LHCN-M2 (cell line): ENCODE measurements at places on chromosomes 7 and 10.

- DNase-seq = no peak
Observed at GRCh38 chr7:46600340-46600739, 679.3 kb upstream of the IGFBP3 start.

DNA sequence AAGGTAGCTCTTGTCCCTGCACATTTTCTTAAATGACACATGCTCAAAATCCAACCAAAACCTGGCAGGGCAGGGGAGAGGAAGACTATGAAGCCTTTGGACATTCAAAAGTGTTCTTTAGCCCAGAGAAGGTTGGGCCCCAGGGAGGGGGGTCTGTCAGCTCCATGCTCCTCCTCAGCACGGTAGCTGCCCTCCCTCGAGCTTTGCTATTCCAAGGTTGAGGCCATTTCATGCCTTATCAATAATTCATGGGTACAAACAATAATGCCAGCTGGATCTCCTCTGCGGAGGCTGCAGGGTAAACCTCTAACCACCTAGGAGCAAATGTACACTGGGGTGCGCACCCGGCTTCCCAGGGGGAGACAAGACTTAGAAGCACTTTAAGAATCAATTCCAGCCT lies 61.5 kb downstream of the SLIT1 start:
- no peak for DNase-seq

DNA sequence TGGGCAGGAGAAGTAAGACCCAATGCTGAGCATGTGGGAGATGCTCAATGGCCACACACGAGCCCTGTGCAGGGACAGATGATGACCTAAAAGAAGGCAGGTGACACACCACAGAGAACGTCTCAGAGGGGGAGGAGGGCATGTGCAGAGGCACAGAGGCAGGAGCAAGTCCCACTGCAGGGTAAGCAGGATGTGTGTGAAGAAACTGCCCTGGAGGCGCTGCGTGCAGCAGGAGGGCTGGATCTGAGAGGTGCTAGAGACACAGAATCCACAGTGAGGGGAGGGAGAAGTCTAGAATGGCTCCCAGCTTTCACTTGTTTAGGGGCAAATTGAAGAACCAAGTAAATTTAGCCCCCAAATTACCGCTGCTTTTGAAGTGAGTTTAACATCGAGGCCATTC lies 14.9 kb downstream of the DYDC2 start:
- no peak for DNase-seq

DNA sequence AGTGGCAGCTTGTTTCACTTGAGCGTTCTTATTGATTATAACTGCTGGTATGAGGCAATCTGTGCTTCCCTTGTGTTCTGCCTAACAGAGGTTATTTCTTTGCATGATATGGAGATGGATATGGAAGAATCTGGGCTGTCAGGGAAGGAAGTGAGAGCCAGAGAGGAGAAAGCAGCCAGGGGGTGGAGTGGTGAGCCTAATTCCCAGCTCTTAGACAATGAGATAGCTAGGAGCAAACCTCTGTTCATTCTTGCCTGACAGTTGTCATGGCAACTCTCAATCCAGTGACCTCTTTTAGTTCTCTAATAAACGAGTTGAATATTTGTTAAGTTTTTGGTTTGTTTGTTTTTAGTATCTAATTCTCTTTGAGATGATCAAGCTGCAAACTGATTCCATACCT lies 214.3 kb downstream of the NRG3 start:
- DNase-seq = no peak

- DNase-seq = no peak
Observed at GRCh38 chr10:26259341-26259740, 42.8 kb downstream of the GAD2 start.

- DNase-seq = no peak
Observed at GRCh38 chr7:143495851-143496250, 18.2 kb downstream of the TAS2R41 start.

DNA sequence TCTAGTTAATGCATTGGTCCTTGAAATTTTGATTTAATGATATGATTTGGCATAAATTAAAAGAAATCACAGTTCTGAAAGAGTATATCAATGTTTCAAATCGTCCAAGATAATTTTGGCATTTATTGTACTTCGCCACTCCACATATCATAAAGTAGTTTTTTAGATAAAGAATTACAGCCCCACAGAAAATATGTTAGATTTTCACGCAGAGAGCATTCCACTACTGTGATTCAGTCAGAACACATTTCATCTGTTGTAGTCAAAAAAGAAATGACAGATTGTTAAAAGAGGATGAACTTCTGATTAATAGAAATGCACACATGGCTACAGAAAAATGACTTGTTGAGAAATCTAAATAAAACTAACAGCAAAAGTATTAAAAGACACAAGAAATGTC lies 1063.5 kb upstream of the LRRN3 start:
- no peak for DNase-seq

GRCh38 chr7:76206633-76207032 lies 4.9 kb downstream of the SRRM3 start:
- no peak for DNase-seq
